Small intestine (tissue), 16 donors: ENCODE measurements at places on chromosomes 4 and X. TPM values are rescaled to one million over a fixed set of nuclear protein-coding genes. Genes with fewer than 3 reads are reported as not detected.
A peak's percentile ranks its signal among the peaks of the same experiment; 100 is the strongest.

DNA sequence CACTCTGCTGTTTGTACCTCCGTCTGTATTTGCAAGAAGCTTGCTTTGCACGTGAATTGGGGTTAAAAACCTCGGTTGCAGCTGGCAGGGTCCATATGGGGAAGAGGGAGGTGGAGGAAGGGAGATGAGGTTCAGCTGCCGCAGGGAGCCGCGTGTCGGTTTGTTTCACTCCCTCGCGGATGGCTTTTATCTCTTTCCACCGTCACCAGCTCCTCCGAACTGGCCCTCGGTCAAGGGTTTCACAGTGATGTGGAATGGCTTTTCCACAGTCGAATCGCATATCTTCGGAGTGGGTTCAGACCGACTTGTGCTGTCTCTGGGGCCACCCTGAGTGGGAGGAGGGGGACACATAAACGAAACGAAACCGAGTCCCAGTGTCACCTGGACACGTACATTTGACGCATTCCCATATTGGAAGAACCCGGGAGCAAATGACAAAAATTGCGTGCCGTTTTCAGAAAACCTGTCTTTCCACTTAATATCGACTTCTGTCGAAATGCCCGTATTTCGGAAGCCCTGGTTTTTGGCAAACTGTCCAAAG is 929 bp downstream of the ZBTB33 start:
- peak; percentile 65 for DNase-seq

DNA sequence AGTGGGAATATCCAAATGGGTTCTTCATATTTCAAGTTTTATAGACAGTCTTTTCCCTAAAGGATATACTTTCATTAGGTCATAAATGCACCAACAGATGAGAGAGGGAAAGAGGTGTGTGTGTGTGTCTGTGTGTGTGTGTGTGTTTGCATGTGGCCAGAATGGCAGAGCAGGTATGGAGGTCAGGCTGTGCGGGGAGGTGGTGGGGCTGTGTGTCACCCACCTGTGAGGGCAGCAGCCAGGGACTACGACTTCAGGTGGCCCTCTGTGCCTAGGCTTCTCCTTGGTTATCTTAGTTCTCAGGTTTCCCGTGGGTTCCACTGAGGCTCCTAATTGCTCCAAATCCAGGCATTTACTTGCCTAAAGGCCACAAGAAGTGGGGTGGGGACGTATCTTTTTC is 14.6 kb downstream of the HAND2 start:
- DNase-seq = no peak

- no peak for DNase-seq
These were observed 272.7 kb upstream of the PCDH18 start for GRCh38 chr4:137804906-137805495.

DNA sequence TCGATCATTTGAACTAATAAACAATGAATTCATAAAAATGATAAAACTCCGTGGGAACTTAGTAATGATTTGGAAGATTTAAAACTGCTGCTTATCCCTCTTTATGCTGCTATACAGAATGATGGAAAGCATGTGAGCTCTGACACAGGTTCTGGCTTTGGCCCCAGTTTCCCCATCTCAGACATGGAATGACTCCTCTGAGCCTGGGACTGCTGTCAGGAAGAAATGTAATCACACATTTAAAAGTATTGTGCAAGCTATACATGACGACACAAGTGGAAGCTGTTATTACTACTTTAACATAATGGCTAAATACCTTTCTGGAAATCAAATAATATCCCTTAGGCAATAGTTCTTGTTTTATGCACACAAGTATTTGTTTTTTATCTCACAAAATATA is 161.7 kb downstream of the DCHS2 start:
- DNase-seq = no peak

DNA sequence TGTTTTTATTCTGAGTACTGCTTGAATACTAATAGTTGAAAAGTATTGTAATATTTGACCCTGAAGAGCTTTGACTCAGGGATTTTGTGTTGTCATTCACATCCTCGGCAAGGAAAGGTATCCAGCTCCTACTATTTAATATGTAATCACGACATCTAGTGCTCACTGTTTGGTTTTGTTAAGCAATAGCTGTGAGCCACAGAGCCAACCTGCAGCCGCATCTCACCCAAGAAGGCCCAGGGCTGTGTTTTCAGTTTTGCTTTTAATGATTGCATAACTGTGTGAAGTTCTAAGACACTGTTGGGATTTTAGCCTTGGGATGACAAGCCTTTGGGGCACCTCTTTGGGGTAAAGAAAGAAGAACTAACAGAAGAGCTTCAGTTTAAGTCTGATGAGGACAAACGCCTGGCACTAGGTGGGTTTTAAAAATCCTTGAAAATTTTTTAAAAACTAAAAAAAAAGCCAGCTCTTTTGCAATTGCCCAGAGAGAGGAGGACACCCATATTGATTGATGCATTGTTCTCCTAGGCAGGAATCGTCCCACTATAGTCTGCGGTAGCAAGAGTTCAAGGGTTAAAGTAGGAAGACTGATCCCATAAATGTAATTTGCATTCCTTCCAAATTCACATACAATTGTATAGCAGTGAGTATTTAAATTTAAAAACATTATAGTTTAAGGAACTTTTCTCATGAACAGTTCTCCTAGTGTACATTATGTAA is 157.8 kb downstream of the RELL1 start:
- DNase-seq = peak; percentile 79

Gene STATH
- polyA plus RNA-seq = not detected

DNA sequence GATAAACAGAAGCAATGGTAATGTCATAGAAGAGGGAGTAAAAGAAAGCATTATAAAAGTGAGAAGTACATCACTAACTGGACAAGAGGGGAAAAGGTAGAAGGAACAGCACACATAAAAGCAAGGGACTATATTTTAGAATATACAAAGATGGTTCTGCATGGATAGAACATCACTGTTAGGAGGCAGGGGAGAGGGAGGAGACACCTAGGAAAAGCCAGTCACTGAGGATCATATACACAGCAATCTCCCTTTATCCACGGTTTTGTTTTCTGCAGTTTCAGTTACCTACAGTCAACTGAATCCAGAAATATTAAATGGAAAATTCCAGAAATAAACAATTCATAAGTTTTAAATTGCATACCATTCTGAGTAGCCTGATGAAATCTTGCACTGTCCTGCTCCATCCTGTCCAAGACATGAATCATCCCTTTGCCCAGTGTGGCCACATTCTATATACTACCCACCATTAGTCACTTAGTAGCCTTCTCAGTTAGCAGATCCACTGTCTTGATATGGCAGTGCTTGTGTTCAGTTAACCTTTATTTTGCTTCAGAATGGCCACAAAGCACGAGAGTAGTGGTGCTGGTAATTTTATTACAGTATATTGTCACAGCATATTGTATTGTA is 74.2 kb downstream of the PPA2 start:
- DNase-seq = no peak

Gene PTTG2
- not detected for polyA plus RNA-seq

Gene FTSJ1
- 18.1 TPM for polyA plus RNA-seq

Gene IQCM
- not detected for polyA plus RNA-seq

- no peak for DNase-seq
These were observed 5.3 kb upstream of the SHISA3 start for GRCh38 chr4:42391981-42392380.

DNA sequence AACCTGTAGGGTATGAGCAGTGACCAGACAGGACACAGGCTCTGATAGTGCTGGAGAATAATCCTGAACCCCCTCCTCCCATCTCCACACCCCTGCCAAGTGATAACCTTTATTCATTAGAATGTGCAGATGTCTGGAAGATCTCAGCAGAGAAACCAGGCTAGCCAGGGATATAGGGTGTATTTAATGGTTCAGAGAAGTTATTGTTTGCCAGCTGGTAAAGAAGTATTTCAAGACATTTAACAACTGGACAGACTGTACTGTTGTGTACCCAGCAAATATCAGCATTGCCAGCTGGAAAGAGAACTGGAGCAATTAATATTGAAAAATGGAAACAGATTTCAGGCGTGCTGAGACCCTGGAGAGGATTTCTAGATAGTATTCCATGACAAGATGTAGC is 94.5 kb downstream of the RASGEF1B start:
- DNase-seq = no peak

GRCh38 chr4:87802858-87803257 is 3.5 kb downstream of the IBSP start:
- DNase-seq = no peak

DNA sequence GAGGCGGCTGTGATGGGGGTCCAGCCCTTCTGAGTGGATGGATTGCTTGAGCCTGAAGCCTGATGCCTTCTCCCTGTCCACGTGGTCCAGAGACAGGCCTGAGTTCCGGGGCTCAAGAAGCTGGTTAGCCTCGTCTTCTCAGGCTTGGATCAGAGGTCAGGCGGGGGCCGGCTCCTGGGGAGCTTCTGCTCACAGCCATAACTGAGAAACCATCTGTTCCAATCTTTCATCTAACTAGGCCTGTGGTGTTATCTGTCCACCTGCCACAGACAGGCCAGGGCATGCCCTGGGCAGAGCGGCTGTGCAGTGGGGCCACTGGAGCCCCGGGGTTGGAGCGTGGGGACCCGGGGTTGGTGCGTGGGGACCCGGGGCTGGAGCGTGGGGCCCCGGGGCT is 63.1 kb downstream of the SORCS2 start:
- no peak for DNase-seq

GRCh38 chrX:46803140-46803539 is 33.7 kb upstream of the RP2 start:
- DNase-seq = no peak

GRCh38 chr4:78379040-78379439 is 172.5 kb upstream of the ANXA3 start:
- DNase-seq = no peak

- DNase-seq = no peak
These were observed 70.2 kb upstream of the ETNPPL start for GRCh38 chr4:108833046-108833445.

DNA sequence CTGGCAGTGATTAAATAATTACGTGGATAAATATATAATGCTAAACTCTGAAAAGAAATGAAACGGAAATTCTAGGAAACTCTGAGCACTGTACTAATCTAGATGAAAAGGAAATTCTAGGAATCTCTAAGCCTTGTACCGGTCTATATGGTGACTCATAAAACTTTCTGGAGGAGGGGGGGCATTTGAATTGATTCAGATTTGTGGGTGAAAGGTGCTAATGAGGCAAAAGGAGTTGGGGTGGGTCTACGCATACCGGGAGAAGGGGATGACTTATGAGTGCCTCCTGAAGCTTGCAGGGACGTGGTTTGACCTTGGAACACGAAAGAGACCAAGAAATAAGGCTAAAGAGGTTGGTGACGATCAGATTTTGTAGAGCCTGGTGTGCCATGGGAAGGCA is 151.7 kb upstream of the CASK start:
- DNase-seq = no peak

GRCh38 chrX:150408561-150408960 is 45.4 kb downstream of the MAMLD1 start:
- no peak for DNase-seq

- peak; percentile 8 for DNase-seq
These were observed 107.4 kb upstream of the STOX2 start for GRCh38 chr4:183797445-183798300.

- DNase-seq = no peak
These were observed 16.9 kb upstream of the TMEM271 start for GRCh38 chr4:592825-593520.

- no peak for DNase-seq
These were observed 3.9 kb downstream of the SPON2 start for GRCh38 chr4:1168191-1169101.

- DNase-seq = no peak
These were observed 294.2 kb upstream of the CT83 start for GRCh38 chrX:116756958-116757357.

GRCh38 chrX:18377796-18378195 is 23.3 kb upstream of the SCML2 start:
- DNase-seq = peak; percentile 39

GRCh38 chr4:101707596-101707995 is 82.9 kb upstream of the BANK1 start:
- no peak for DNase-seq

DNA sequence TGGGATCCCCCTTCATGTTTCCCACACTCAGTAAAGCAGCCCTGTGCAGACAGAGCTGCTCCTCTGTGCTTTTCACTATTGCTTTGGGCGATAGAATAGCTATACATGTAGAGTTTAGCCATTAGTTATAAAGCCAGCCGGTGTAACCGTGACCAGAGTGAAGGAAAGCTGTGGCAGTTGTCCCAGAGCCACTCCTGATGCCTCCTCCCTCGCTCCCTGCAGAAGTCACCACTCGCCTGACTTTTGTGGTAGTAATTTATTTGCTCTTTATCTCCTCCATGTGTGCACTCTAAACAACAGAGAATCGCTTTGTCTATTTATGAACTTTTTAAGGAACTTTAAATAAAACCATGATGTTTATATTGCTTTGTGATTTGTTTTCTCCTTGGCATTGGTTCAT is 41.8 kb upstream of the WWC2 start:
- no peak for DNase-seq

- peak; percentile 44 for DNase-seq
These were observed 151.5 kb downstream of the CENPC start for GRCh38 chr4:67393699-67394281.

DNA sequence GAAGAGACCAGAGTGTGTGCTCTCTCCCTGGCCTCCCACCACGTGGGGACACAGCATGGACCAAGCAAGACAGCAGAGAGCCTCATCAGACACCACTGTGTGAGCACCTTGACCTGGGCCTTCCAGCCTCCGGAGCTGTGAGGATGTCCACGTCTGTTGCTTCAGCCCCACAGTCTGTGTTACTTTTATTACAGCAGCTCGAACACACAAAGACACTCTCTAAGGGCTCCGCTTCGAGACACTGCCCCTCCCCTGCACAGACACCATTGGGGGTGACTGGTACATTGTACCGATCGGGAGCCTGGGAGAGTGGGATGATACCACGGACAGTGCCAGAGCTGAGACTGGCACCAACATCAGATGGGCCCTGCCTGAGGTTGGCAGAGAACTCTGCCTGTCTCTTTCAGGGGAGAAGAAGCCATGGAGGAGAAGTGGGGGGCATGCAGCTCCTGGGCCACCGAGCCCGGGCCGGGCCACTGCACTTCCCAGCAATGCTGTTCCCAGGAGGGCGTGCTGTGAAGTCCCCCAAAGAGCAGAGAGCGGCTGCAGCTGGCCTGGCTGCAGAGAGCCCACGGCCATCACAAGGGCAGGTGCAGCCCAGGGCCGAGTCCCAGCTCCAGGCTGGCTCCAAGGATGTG is 48.1 kb upstream of the HMX1 start:
- DNase-seq = no peak

Gene VSIG4
- polyA plus RNA-seq = 5.6 TPM

Gene ADH6
- polyA plus RNA-seq = 33.5 TPM

GRCh38 chr4:20612313-20612712 is 87.9 kb upstream of the PACRGL start:
- DNase-seq = no peak

DNA sequence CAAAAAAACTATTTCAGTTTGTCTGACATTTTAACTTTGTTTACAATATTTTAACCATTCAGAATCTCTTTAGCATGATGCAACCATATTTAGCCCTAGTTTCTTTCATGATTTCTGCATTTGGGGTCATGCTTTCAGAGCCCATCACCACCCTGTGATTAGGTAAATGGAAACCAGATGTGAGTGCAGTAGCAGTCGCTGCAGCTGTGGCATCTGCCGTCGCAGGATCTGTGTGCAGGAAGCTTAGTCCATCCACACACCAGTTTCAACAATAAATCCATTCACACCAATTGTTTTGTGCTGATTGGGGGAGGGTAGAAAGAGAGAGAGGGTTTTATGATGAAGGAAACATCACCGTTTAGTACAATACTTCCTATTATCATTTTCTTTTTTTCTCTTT is 130.5 kb downstream of the CPEB2 start:
- no peak for DNase-seq
